ENCODE measurements at places on chromosomes 5 and 9.
A peak's percentile ranks its signal among the peaks of the same experiment; 100 is the strongest.

- DNase-seq, result no peak
Observed at GRCh38 chr5:76404223-76405211, 1.4 kb downstream of the IQGAP2 start.

DNA sequence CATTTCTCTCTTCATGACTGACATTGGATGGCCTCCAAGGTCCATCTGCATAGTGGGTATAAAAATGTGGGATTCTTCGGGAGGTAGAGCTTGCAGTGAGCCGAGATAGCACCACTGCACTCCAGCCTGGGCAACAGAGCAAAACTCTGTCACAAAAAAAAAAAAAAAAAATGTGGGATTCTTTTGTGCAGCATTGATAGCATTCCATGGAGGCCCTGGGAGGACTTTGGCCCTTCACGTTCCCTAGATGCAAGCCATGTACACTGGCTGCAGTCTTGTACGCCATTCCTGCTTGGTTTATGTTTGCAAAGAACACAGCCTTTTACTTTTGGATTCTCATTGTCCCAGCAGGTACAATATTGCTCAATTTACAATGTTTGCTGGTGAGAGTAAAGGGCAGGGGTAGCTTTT, 157.8 kb downstream of the SLCO4C1 start:
- no peak for DNase-seq

- DNase-seq, result no peak
Observed at GRCh38 chr9:84174486-84174885, 166.1 kb downstream of the SLC28A3 start.

DNA sequence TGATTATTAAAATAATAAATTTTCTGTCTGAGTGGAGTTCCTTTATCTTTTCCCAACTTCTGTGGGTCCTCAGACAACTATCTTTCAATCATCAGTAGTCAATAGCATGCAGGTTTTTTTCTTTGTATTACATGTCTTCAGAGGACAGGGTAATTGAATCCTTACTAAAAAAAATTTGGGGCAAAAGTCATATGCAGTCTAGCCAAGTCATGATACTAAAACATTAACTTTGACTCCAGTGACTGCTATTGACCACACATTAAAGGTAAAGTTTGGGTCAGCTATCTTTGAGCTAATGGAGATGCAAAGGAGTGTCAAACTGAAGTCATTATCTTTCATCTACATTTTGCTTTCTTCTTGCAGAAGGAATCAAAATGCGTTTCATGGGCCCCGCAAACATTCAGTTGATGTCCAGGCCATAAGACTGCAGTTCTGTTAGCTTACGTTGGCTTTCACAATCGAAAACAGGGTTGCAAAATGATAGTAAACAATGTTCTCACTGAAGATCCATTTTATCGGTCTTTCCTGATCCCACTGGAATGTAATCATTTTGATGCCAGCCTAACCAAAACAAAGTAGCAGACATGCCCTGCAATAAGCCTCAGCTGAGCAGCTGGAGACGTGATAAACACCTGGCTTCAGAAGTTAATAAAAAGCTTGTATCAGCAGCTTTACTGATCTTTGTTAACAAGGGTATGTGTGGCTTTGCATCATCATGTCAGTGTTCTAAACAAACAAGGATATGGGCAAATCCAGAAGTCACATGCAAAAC, 186.1 kb upstream of the PRLR start:
- DNase-seq, result no peak

GRCh38 chr5:53946405-53947100, 363.8 kb downstream of the ARL15 start:
- no peak for DNase-seq

- DNase-seq, result peak; percentile 93
Observed at GRCh38 chr9:34547960-34548611, 25.3 kb upstream of the ENHO start.

DNA sequence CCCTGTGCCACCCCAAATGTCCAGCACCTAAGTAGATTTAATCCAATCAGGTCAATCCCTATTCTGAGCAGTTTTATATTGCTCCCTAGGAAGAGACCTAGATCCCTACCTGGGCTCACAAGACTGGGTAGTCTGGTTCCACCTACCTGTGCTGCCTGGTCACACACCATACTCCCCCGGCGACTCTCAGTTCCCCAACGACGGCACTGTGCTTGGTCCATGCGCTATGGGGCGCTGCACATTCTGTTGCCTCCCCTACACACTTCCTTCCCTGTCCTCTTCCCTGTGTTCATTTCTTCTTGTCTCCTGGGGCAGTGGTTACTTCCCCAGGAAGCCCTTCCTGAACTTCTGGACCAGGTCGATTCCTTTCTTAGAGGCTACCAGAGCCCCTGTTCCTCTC, 109.9 kb upstream of the IL12B start:
- DNase-seq, result no peak

DNA sequence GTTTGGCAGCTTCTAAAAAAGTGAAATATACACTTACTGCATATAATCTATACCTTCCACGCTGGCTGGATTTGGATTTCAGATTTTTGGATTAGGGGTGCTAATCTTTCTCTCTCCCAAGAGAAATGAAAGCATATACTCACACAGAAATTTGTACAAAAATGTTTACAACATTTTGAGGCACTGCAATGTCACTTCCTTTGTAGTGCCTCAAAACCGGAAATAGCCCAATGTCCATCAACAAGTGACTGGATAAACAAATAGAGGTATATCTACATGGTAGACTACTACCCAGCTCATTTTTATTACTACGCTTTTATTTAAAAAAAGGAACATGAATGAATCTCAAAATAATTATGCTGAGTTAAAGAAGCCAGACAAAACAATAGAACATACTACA, 74.0 kb upstream of the MIER3 start:
- DNase-seq, result no peak

DNA sequence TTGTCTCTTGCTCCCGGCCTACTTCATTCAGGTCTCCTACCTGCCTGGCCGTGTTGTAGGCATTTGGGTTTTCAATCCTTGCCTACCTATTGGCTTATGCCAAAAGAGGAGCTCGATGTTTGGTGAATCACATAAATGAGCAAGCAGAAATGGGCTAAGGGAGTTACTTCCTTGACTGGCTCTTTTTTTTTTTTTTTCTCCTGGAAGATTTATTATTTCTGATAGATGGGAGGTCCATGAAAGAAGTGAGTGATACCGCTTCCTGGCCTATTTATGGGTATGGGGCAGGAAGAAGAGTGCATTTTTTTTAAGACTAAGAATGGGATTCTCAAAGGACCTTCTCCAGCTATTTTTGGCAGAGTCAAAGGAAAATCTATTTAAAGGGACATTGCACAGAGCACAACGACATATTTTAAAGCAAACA, 294.1 kb downstream of the ARHGAP26 start:
- DNase-seq, result no peak

GRCh38 chr5:34751807-34752736, 86.9 kb upstream of the TTC23L start:
- no peak for DNase-seq

DNA sequence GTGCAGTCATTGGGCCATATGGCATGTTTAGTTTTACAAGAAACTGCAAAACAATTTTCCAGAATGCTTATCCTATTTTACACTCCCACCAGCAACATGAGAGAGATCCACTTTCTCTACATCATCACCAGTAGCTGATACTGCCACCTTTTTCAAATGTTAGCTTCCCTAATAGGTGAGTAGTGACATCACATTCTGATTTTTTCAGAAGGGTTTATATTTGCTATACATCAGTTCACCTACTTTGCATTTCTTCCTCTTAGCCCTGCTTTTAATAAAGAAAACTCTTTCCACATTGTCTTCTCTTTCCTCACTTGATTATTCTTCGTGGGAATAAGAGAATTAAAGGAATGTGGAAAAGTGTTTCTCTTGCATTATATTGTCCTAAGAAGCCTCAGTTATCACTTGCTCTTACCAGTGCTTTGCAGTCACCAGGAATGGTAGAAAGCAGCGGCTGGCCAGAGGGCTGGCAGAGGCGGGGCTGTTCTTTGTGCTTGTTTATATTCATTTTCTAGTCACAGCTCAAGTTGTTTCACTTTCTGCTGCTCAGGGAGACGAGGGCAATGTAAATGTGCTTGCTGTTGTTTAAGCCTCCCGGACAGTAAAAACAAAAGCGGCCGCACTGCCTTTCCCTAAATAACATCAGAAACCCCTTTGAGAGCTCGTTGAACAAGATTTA, 164.8 kb downstream of the HSD17B3 start:
- no peak for DNase-seq

DNA sequence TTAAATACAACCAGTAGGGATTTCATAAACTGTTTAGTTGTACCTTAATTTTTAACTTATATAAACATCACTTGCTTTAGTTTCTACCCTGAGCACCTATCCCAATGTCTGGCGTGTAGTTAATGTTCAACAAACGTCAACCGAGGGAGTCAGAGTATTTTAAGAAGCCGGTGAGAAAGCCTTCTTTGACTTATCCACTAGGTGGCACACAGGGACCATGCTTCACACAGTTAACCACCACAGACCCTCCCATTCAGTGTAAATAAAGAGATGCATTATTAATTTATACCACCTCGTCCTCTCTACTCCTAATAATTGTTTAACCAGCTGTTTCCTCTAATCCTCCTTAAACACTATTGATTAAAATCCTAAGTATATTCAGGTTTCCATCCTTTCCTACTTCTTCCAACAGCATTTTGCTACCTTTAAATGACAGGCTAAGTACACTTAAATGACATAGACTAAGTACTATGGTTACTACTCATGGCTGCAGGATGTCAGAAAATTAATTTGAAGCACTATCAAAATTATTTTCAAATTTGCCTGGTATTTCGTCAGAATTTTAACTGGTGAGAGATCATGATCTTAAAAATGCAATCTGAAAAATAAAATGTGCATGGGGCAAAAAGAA, 2.3 kb downstream of the HAPLN1 start:
- peak; percentile 65 for DNase-seq

- no peak for DNase-seq
Observed at GRCh38 chr5:145629047-145629446, 206.1 kb downstream of the PRELID2 start.

DNA sequence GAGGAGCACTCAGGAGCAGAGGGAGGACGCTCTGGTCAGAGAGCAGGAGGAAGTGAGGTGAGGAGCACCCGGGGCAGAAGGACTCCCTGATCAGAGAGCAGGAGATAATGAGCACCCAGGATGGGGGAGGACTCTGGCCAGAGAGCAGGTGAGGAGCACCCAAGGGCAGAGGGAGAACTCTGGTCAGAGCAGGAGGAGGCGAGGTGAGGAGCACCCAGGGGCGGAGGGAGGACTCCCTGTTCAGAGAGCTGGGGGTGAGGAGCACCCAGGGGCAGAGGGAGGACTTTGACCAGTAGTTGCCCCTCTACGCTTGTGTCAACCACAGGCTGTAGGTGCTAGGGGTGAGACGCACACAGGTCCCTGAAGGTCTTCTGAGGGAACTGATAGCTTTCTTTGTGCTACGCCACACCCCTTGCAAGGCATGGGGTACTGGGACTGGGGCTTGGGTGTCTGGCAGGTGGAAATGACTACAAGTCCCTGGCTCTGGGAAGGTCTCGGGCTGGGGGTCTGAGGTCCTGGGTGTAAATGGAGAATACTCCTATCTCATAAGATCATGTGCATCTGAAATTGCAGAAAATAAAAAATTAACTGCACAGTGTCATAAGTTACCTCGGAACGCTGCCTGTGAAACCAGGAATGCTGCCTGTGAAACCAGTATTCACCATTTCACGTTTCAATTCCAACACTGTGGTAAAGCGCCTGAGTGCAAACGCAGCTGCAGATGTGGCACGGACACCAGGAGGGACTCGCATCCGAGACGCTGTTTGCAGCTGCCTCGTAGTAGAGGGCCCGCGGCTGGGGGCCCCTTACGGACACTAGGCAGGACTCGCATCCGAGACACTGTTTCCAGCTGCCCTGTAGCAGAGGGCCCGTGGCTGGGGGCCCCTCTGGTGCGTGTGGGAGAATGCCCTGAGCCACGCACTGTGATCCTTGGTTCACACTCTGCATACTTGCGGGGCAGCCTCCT, 27.0 kb upstream of the SLC6A3 start:
- peak; percentile 7 for DNase-seq

- no peak for DNase-seq
Observed at GRCh38 chr9:111812337-111812736, 17.6 kb upstream of the SHOC1 start.

GRCh38 chr9:117305454-117305853, 109.4 kb downstream of the ASTN2 start:
- no peak for DNase-seq

DNA sequence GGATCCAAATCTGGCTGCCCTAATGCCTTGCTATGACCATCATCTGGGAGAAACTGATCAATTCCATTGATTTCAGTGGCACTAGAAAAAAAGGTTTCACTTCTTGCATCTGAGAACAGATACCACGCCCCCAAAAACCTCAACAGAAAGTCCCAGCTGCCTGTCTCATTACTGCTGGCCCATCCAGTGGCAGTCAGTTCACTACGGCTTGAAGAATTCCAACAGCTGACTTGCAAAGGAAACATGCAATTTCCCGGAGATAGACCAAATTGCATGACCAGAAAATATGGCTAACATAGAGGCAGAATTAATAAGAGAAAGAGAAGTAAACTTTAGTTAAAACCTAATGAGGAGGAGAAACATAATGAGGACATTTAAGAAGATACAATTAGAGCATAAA, 48.6 kb downstream of the UGCG start:
- no peak for DNase-seq

GRCh38 chr9:83933790-83934189, 12.6 kb upstream of the KIF27 start:
- DNase-seq, result no peak

DNA sequence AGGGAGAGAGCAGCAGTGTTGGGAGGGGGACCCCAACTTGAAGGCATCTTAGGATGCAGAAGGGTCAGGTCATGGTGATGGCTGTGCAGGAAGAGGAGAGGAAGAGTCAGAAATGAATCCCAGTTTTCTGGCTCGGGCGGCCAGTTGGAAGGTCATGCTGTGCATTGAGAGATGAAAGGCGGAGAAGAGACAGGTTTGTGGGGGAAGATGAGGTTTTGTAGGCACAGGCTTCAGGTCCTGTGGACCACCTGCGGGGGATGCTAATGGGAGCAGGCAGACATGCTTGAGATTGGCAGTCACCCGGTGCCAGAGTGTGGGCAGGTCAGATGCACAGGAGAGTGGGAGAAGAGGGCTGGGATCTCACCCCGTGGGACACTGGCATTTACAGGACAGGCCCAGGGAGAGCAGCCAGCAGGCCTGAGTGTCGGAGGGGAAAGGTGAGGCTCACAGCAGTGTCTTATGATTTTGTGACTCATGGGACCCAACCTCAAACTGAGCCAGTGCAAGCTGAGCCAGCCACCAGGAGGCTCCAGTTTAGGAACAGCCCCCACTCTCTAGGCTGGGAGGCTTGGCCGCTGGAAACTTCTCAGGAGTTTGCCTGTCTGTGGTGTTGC, 17.5 kb downstream of the STXBP1 start:
- no peak for DNase-seq

- DNase-seq, result no peak
Observed at GRCh38 chr5:116476897-116477537, 97.6 kb downstream of the SEMA6A start.

- DNase-seq, result no peak
Observed at GRCh38 chr9:111940697-111941096, 44.1 kb downstream of the UGCG start.

DNA sequence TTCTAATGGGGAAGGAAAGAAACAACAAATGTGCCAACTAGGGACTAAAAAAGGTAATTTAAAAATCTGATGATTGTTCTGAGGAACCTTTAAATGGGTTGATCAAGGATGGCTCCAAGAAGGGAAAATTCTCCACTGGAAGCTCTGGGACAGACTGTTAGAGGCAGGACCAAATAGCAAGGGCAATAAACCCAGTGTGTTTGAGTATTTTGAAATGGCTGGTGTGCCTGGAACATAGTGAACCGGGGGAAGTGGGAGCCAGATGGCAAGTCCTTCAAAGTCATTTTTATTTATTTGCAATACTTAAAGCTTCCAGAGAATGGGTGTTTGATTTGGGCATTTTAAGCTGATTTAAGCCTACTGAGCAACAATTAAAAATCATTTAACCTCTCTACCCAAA, 587.7 kb upstream of the MEF2C start:
- DNase-seq, result no peak

GRCh38 chr9:6566409-6567139, 79.0 kb downstream of the GLDC start:
- peak; percentile 16 for DNase-seq

Measured in BE2C (cell line).